HT-29 (cell line): ENCODE measurements at places on chromosomes 2 and 18.

GRCh38 chr2:233063269-233063975 is 3.3 kb downstream of the INPP5D start:
- no peak for DNase-seq

- DNase-seq: no peak
Measured at GRCh38 chr2:109001201-109001600, 12.2 kb upstream of the EDAR start.

- DNase-seq: no peak
Measured at GRCh38 chr2:135144343-135144742, 92.3 kb downstream of the RAB3GAP1 start.

GRCh38 chr2:8337321-8337720 is 344.5 kb upstream of the ID2 start:
- DNase-seq: no peak

DNA sequence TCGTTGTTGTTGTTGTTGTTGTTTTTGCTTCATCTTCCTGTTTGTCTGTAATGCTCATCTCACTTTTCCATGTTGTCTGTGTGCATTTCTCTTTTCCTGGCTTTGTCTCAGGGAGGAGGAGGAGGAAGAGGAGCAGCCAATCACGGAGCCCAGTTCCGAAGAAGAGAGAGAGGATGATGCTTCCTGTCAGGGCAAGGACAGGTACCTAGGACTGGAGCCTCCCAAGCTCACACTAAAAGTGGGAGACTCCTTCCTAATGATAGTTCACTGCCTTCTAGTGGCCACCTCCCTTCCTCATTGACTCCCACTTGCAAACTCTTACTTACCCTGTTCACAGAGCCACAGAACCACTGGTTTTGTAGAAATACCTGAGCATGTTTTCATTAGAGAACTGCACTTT is 179.6 kb downstream of the TPGS2 start:
- DNase-seq: no peak

GRCh38 chr2:15177103-15177502 is 384.0 kb downstream of the NBAS start:
- no peak for DNase-seq

GRCh38 chr2:225030203-225030602 is 12.1 kb downstream of the DOCK10 start:
- DNase-seq: no peak
